Retina (tissue), 1 donor: ENCODE measurements at places on chromosomes 7 and 10.

GRCh38 chr7:50610521-50611277, 45.5 kb upstream of the DDC start:
- no peak for DNase-seq

DNA sequence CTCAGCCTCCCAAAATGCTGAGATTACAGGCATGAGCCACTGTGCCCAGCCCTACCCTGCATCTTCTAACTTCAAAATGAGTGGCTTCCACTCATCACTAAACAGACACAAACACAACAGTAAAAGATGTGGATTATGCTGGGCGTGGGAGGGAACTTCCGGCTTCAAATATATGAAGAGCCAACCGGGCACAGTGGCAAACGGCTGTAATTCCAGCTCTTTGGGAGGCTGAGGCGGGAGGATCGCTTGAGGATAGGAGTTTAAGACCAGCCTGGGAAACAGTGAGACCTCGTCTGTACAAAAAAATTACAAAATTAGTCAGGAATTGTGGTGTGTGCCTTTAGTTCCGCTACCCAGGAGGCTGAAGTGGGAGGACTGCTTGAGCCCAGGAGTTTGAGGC, 92.2 kb upstream of the GNA12 start:
- no peak for DNase-seq

DNA sequence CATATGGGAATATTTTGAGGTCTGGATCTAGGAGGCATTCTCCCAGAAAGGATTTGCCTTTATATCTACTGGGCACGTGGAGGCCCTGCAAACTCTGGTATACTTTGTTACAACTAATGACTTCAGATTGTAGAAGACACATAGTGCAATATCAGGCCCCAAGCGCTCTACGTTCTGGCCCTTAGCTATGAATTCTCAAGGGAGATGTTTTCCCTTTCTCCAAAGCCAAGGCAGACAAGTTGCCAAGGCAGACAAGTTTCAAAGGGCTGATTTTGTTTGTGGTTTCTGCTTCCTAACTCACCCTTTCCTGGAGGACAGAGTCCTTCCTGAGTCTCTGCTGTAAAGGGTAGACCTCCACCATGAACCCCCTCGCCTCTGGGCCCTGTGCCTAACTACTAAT, 99.4 kb upstream of the CTTNBP2 start:
- DNase-seq: no peak

DNA sequence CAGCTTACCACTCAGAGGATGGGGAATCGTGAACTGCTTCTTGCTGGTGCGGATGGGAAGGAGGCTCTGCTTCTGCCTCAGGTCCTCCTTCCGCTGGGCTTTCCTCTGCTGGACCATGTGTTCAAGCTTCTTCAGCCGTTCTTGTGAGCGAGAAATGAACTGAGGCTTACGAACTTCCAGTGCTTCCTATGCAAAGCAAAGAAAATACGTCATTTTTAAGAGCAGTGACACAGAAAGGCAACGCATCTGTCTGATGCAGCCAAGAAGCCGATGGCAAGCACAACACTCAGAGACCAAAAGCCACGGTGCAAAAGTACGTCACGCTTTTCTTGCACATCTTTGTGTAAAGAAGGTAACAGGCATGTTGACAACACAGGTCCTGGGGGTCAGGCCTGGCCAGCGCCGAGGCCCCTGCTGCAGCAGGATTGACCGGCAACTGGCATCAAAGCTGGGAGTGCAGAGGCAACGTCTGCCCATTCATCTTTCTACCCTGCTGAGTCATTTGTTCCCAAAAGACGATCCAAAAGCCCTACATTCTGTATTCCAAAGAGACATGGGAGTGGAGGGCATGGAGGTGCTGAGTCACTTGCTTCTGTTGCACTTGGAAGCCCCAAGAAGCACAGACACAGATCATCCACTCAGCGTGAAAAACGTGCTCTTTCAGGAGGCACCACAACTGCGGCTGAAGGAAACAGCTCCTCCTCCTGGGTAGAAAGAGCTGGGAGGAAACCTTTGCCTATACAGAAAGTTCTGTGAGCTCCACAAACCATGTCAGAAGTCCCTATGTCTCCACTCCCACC, 71.0 kb upstream of the ADAM12 start:
- no peak for DNase-seq

GRCh38 chr7:116525913-116526861, 1.4 kb downstream of the CAV1 start:
- DNase-seq: peak; percentile 76

GRCh38 chr7:90692396-90692795, 96.3 kb downstream of the CDK14 start:
- DNase-seq: no peak

GRCh38 chr10:6014241-6014761, 37.0 kb upstream of the IL15RA start:
- peak; percentile 37 for DNase-seq

GRCh38 chr10:35353805-35354204, 17.5 kb downstream of the CCNY start:
- no peak for DNase-seq

DNA sequence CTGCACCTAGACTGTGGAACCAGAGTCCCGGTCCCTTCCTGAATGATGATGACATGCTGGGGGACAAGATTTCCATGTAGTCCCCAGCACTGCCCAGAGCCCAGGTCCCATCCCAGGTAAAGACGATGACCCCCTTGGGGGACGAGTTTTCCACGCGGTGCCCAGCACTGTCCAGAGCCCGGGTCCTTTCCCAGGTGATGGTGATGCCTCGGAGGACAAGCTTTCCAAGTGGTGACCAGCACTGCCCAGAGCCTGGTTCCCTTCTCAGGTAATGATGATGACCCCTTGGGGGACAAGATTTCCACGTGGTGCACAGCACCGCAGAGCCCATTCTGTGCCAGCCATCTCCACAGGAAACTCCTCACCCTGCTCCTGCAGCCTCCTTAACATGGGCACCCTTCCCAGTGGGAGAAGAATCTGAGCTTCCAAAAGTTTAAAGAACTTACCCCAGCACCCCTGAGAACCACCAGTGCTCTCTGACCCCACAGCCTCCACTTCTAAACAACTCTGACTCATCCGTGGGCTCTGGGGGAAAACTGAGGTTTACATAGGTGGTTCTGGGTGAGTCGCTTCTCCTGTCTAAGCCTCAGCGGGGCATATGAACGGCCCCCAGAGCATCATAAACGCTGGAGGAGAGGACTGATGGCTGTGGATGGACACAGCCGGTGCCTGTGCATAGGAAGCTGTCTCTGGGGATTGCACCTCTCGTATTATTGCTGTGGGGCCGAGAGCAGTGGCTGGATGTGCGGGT, 233.2 kb downstream of the TCERG1L start:
- DNase-seq: no peak

GRCh38 chr7:44489955-44490350, 505 bp downstream of the NUDCD3 start:
- no peak for DNase-seq

DNA sequence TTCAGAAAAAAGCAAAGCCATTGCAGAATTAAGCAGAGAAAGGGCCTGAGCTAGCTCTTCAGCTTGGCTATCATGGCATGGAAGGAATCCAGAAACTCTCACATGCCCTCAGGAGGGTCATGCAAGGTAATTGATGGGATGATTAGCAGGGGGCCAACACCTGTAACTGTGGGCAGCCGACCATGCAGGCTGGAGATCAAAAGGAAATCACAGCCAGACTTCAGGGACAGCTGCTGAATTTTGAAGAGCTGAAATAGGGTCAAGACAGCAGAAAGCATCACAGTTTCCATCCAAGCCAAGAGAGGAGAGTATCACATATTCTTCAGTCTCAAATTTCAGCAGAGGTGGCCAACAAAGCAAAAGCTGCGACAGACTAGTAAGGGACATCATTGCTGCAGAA, 239.6 kb upstream of the STEAP1 start:
- DNase-seq: peak; percentile 25

DNA sequence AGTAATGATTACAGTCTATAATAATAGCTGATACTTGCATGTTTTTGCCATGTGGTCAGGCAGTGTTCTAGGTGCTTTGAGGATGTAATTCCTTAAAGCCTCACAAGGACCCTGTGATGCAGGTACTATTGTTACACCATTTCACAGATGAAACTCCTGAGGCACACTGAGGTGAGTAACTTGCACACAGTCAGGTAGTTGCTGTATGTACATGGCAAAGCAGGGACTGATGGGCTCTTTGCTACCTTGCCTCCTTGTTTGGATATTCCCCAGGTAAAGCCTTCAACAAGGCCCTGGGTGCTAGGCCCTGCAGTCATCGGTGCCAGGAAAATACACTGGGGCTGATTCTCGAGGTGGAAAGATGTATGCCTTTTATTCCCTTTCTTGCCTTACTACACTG, 317.5 kb downstream of the CXCL12 start:
- DNase-seq: no peak

DNA sequence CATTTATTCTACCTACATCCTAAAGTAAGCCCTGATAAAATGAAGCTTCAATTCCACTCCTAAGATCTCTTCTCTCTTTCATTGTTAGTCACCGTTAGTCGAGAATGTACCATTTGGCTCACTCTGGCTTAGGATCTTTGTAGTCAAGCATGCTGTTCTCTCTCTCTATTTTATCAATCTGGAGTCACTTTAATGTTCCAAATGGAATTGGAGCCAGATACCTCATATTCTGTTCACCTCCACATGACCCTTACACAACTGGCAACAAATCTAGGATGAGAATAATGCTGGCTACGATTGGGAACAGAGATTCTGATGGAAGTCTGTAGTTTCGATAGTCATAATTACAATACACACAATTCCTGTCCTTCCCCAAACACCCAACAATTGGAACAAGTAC, 213.7 kb downstream of the TWIST1 start:
- DNase-seq: no peak

GRCh38 chr7:101882595-101883564, 65.5 kb downstream of the CUX1 start:
- DNase-seq: no peak

GRCh38 chr10:70254778-70255328, 21.6 kb upstream of the PPA1 start:
- DNase-seq: no peak

GRCh38 chr7:27491534-27491933, 171.1 kb downstream of the HIBADH start:
- no peak for DNase-seq

GRCh38 chr10:27088119-27089044, 11.9 kb downstream of the ANKRD26 start:
- no peak for DNase-seq

GRCh38 chr7:36448781-36449379, 59.2 kb downstream of the ANLN start:
- no peak for DNase-seq

DNA sequence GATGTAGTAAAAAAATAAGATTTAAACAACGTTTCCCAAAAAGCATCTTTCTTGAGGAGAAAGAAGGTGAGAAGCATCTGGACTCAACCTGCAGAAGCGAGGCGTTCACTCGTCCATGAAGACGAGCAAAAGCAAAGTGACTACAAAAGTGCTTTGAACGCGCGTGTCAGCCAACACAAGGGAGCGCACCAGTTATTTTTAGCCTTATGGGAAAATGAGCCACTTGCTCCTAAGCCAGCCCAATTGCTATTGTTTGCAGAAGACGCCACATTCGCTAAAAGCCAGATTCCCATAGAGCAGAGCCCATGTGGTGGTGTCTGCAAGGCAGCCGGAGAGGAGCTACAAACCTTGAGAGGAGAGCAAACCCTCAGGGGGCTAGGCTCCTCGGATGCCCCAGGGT, 122.5 kb downstream of the FAM53B start:
- DNase-seq: peak; percentile 39

DNA sequence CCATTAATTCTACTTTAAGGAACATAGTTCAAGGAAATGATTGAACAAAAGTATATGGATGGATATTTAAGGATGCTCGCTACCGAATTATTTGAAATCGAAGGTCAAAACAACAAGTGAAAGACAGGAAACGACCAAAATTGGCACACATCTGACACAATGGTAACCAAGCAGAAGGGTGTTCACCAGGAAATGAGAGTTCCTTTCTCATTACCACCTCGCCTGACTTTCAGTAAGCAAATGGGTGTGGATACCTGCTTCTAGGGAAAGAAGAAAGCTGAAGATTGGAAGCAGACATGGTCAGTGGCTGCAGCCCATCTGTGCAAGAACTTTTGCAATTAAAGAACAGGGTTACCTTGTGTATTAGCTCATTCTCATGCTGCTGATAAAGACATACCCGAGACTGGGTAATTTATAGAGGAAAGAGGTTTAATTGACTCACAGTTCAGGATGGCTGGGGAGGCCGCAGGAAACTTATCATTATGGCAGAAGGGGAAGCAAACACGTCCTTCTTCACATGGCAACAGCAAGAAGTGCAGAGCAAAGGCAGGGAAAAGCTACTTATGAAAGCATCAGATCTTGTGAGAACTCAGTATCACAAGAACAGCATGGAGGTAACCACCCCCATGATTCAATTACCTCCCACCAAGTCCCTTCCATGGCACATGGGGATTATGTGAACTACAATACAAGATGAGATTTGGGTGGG, 6.2 kb upstream of the TMEM273 start:
- no peak for DNase-seq

DNA sequence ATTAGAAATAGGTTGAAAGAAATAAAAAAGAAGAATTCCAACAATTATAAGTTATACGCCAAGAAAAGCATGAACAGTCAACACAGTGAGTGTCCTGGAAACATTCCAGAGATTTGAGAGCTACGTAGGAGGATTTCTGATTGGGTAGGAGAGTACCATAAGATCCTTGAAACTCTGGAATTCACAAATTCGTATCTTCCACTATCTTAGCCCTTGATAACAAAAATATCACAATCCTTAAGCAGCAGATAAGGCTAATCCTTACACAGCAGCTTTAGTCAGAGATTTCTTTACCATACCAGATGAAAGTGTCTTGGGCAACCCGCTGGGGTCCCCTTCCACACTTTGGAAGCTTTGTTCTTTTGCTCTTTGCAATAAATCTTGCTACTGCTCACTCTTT, 8.2 kb downstream of the TPK1 start:
- DNase-seq: no peak

GRCh38 chr10:60009710-60010383, 103.5 kb upstream of the CCDC6 start:
- DNase-seq: no peak

- DNase-seq: no peak
Measured at GRCh38 chr7:26345202-26345601, 53.5 kb downstream of the SNX10 start.

DNA sequence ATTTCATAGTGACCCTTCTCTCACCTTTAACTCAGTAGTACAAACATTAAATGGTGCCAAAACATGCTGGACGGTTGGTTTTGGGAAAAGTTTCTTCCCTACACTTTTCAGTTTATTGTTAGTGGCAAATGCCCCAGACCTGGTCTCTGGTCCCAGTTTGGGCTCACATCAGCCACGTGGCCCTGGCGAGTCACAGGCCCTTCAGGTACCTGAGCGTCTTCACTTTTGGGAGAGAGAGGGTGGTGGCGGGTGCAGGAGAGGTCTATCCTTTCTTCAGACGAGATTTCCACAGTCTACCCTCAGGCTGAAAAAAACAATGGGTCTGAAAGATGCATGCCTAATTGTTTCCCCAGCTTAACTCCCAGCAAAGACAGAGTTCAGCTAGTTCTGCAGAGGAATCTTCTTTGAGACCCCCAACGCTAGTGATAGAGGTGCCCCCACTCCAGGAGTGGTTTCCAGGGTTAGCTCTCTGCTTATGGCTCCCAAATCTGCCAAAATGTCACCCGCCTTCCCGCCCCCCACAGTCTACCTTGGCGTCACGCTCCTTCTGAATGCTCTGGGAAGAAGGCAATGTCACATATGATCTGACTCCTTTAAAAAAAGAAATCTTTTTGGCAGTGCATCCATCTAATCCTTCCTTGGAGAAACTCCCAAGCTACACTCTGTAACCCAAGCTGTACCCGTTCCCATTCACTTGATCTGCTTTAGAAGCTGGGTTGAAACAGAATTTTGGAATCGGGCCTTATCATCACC, 384.8 kb upstream of the FOXK1 start:
- no peak for DNase-seq

GRCh38 chr10:130137090-130137448, 878 bp downstream of the GLRX3 start:
- DNase-seq: no peak
